ENCODE measurements at places on chromosomes 6 and 20.

DNA sequence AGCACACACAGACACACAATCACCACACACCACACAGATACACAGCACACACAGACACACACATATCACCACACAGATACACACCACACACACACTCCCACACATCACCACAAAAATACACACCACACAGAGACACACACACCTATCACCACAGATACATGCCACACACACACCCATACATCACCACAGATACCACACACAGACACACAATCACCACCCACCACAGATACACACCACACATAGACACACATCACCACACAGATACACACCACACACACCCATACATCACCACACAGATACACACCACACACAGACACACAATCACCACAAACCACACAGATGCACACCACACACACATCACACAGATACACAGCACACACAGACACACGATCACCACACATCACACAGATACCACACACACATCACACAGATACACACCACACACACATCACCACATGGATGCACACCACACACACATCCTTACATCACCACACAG lies 74.0 kb downstream of the GRM4 start:
- no peak for DNase-seq

DNA sequence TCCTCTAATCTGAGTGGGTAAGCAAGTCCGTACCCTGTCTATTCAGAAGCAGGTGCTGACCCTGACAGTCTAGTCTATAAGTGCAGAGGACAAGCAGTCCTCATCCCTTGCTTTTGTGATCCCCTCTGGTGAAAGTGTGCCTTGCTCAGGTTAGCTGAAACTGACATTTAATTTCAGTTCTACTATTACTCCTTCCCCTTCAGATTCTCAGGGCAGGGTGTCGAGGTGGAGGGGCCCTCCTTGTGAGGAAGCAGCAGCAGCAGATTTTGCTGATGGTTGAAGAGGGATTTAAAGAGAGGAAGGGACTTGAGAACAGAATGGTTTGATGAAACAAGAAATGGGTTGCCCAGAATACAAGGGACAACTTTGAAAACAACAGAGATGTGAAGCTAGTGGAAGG lies 309.3 kb downstream of the CLIC5 start:
- no peak for DNase-seq

- no peak for DNase-seq
Measured at GRCh38 chr6:170280689-170281045, 10.2 kb downstream of the DLL1 start.

DNA sequence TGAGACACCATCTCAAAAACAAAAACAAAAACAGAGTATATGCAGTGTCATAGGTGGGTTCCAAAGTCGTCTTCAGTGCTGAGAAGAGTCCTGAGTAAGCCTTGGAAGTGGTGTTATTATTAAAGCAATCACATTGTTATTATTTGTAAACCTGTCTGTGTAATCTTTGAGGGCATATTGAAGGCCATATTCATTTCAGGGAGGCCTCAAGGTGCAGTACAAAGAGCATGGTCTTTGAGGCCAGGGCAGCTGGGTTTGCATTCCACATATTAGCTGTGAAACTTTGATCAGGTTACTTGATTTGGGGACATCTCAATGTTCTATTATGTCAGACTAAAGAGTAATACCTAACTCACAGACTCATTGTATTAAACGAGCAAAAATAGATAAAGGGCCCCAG lies 139.3 kb upstream of the SOX4 start:
- DNase-seq, result no peak

DNA sequence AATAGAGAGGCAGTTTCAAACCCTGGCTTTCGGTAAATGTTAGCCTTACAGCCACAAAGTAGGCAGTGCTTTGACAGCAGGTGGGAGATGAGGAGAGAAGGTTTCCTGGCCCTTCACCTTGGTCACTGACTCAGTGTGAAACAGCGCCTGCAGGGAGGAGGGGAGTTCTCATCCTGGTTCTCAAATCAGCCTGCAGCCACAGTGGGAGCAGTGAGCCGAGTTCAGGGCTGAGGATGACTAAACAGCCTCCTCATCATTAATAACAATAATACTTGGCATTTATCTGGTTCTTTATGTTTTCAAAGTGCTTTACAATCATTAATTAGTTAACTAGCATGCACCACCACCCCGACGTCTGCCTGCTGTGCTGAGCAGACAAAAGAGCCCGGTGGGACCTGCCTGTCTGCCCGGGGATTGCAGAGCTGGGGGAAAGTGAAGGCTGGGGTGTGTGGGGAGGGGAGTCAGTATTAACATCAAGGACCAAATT lies 59.6 kb downstream of the PRDM1 start:
- DNase-seq, result no peak

DNA sequence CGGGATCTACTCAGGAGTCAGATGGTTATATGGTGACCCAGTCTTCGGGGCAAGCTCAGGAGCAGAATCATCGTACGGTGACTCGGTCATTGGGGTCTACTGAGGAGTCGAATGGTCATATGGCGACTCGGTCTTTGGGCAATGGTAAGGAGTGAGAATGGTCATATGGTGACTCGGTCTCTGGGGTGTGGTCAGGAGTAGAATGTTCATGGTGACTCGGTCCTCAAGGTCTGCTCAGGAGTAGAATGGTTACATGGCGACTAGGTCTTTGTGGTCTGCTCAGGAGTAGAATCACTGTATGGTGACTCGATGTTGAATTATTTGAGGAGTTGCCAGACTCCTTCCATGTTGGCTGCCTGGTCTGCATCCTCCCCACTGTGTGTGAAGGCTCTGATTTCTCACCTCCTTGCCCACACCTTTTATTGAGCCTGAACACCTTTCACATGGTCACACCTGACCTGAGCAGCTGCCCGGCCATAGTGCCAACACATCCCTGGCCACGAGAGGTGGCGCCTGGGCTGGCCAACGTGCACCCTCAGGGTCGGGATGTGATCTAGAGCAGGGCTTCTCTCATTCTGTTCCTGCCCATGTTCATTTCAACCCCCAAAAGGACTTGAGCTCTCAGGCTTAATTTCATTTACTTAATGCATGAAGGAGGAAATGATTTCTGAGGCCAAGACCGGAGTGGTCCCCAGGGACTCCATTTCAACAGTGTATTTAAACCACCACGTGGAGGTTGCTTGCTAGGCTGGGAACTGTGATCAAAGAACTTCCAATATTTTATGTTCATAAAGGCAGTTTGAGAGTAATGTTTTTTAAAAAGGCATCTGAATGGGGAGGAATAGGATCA lies 119.5 kb downstream of the PHACTR3 start:
- no peak for DNase-seq

GRCh38 chr20:33676652-33677645 lies 2.7 kb upstream of the NECAB3 start:
- no peak for DNase-seq

- no peak for DNase-seq
Measured at GRCh38 chr20:51639206-51639832, 96.8 kb upstream of the NFATC2 start.

GRCh38 chr6:127300411-127300810 lies 33.7 kb downstream of the RNF146 start:
- no peak for DNase-seq

DNA sequence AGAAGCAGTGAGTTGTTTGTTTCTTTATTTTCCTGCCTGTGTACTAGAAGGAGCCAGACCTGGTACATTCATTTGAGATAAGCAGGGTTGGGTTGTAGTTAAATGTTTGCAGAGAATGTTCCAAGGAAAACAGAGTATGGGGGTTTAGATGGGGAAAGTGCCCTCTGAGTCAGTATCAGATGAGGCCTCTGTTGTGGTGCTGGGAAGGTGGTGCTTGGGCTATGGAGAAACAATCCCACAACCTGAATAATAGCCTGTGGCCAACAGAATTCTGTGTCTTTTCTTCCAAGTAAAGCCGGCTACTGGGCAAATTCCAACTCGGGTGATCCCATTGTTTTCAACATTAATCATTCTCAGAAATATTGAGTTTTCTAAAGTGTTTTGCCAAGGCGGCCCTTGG lies 109.3 kb downstream of the RNF144B start:
- no peak for DNase-seq

GRCh38 chr6:31399589-31400466 lies 3.6 kb upstream of the MICA start:
- DNase-seq, result no peak

DNA sequence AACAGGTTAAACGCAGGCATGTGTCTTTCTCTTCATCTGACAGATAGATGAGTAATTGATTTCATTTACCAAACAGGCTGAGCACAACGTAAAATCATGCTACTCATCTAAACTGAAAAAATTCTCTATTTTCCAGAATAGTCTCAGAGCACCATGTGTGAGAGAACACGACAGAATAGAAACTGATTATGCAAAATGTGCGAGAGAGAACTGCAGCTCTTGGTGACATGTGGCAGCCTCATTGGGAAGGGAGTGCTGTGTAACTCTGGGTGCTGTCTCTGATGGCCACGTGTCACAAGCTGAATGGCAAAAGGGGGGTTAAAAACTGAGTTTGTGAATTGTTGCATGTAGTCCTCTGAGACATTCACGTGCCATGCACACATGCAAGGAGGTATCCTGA lies 143.7 kb upstream of the ATXN1 start:
- no peak for DNase-seq

GRCh38 chr20:44066645-44067606 lies 120.1 kb downstream of the JPH2 start:
- DNase-seq, result no peak

DNA sequence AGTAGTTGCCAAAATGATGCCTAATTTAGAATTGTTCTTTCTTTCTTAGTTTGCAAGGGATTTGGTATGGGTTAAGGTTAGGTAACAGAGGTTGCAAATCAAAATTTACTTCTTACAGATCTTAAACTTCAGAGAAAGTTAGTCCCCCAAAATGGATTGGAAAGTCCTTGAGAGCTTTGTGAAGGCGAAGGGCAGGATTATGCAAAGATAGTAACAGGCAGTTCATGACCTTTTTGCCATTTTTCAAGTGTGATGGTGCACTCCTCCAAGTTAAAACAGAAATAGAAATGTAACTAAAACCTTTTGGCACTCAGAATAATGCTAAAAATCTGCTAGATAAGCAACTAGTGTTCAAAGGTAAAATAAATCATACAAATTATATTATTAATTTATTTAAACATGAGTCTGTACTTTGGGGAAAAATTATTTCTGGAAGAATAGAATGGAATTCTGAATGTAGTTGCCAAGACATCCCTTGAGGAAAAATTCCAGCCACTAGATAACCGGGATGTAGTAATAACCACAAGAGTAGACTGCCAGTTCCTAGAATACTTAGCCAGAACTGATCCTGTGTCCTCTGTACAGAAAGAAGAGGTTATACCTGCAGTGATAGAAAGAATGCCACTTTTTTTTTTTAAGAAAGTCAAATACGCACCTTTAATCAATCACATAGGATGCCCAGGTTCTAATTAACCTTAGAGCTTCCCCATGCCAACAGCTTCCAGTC lies 31.8 kb upstream of the DAAM2 start:
- no peak for DNase-seq

DNA sequence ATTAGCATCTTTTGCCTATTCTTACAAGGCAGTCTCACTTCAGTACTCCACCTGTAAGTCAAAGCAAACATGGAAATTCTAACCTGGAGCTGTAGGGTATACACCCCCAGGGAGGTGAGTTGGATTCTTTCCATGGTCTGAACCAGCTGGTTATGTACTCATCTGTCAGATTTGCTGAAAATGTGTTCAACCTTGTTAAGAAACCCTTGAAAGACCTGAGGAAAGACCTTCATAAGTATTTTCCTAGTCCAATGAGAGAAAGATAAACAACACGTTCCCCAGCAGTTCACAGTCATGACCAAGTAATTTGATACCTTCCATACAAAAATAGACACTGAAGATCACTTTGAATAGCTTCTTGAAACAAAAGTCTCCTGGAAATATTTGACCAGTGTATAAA lies 42.5 kb downstream of the ID4 start:
- no peak for DNase-seq

GRCh38 chr20:10079964-10080363 lies 45.2 kb downstream of the ANKEF1 start:
- no peak for DNase-seq

DNA sequence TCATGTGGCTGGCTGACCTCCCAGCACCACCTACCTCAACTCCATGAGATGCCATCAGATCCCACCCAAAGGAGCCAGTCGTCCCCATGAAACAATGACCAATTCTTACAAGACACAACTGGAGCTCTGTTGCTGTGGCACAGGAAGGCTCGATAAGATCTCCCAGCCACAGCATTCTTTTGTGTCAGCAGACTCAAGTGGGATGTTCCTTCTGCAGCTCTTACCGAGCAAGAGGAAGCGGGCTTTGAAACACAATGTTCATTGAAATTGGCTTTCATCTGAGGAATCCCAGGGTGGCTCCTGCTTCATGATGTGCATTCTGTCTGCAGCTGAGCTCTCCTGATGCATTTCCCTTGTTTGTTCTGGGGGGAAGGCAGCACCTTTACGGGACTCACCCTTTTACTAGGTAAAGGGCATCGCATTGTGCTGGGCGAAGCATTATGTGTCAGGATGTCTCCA lies 222.0 kb upstream of the SGK1 start:
- DNase-seq, result no peak

- DNase-seq, result no peak
Measured at GRCh38 chr20:31951203-31951529, 680 bp downstream of the PDRG1 start.

GRCh38 chr20:46122516-46123481 lies 4.7 kb downstream of the CD40 start:
- no peak for DNase-seq

GRCh38 chr6:39266782-39267355 lies 37.6 kb upstream of the KCNK5 start:
- no peak for DNase-seq

DNA sequence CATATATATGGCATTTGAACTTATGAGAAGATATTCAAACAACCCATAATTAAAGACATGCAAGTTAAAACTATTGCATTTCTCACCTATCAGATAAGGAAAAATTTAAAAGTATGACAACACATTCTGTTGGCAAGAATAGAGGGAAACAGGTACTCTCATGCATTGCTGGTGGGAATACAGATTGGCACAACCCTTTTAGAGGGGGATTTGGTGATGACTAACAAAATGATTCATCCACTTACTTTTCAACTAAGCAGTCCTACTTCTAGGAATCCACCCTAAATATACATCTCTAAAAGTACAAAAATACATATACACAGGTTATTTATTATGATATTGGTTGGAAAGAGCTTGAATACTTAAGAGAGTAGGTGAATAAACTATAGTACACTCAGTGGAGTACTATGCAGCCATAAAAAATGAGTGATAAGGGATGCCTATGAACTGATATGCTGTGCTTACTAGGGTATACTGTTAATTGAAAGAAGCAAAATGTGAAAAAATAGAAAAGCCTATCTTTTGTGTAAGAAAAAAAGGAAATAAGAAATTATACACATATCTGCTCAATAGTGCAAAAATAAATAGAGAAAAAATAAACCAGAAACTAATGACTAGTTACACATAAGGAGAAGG lies 42.2 kb downstream of the ADAT2 start:
- no peak for DNase-seq

GRCh38 chr20:50193836-50194421 lies 3.3 kb downstream of the CEBPB start:
- no peak for DNase-seq

All from cortex of kidney (tissue), 1 donor.